ENCODE measurements at places on chromosomes 4 and X. TPM values are rescaled to one million over a fixed set of nuclear protein-coding genes. Genes with fewer than 3 reads are reported as not detected.
A peak's percentile ranks its signal among the peaks of the same experiment; 100 is the strongest.

- no peak for DNase-seq
Measured at GRCh38 chr4:136742333-136742732, 790.0 kb downstream of the PCDH18 start.

DNA sequence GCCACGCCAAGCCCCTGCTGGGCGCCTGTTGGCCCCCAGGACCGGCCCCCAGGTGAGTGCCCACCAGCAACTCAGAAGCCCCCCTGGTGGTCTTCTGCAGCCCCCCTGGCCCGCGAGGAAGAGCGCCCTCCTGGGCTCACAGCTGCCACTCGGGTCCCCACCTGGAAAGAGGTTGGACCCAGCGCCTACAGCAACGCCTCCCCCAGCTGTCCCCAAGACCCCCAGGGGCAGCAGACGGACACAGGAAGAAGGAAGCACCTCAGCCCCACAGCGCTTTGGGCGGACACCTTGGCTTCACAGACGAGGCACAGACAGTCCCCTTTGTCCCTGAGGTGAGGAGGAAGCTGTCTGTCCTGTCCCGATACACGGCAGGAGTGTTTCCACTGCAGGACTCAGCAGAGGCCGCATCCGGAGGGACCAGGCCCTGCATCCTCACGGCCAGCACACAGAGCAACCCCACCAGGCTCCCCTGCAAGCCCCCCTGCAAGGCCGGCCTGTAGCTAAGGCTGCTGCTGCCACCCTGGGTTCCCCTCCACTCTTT is 115.6 kb upstream of the NKX1-1 start:
- no peak for DNase-seq

DNA sequence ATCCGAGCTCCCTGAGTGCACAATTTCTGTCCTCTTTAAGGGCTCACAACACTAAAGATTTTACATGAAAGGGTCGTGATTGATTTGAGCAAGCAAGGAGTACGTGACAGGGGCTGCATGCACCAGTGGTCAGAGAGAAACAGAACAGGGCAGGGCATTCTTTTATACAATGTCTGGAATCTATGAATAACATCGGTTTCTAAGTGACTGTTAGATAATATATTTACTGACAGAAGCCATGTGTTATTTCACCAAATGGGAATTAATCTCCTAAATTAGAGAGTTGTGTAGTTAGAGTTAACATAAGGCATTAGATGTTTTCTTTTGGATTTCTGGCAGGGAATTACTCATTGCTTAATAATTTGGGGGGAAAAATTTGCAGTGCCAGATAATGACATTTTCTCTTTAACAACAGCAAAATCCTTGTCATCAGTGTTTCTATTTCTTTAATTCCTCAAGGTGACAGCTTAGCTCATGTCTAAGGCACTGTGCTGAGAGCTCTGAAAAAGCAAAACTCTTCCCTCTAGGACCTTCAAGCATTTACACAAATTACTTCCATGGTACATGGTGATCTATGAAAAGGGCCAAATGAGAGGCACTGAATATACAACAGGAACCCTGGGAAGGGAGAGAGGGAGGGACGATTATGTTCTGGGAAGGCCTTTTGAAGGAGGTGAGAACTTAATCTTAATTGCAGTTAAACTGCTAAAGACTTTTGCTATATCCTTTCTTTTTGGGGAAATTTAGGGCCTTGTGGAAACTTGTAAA is 145.0 kb downstream of the RTL3 start:
- no peak for DNase-seq

DNA sequence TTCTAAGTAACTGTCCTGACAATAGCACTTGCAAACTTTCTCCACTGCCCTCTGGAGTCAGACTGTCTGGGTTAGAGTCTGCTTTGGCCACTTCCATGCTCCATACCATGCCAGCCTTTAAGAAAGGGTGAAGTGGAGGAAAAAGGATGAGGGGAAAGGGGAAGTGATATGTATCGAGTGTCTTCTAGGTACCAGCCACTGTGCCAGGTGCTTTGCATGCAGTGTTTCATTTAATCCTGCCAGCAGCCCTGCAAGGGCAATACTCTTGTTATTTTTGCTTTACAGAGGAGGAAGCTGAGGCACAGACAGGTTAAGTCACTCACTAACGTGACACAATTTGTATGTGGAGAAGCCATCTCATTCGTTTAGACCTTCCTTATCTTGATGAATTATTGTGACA is 55.6 kb downstream of the RTL9 start:
- no peak for DNase-seq

- DNase-seq: no peak
Measured at GRCh38 chrX:34917146-34917545, 25.4 kb upstream of the FAM47B start.

Gene PNCK
- 0.41 TPM for total RNA-seq

Gene AKAP14
- total RNA-seq: not detected

Gene GYG2
- 4.5 TPM for total RNA-seq

DNA sequence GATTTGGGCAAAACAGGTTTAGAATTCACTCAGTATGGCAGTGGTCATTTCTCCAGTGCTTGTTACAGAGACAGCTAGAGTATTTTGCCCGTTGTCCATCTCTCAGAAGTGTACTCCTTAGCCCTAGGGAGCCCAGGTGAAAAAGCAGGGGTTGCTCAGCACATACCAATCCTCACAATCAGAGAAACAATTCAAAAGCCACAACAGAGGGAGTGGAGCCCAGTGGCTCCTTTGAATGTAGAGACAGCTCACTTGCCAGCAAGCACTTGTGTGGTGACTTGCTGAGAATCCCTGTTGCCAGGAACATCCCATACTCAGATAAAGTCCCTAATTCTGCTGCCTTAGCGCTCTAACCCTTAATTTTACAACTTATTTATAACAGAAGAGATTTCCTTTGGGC is 1488.3 kb downstream of the RPA4 start:
- no peak for DNase-seq

DNA sequence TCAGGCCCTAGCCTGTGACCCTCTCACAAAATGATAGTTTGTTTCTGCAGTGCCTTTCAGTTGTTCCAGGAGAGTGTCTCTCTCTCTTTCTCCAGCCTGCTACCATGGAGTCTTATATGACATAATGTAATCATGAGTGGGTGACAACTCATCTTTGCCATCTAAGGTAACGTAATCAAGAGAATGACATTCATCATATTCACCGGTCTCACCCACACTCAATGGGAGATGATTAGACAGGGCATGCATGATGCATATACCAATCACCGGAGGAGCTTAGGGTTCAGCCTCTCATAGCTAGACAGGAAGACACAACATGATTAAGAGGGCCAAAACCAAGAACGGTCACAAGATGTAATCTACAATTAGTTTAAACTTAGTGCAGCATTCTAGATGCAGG is 97.1 kb upstream of the FAM9B start:
- DNase-seq: no peak

Gene PDS5A
- total RNA-seq: 57.1 TPM

DNA sequence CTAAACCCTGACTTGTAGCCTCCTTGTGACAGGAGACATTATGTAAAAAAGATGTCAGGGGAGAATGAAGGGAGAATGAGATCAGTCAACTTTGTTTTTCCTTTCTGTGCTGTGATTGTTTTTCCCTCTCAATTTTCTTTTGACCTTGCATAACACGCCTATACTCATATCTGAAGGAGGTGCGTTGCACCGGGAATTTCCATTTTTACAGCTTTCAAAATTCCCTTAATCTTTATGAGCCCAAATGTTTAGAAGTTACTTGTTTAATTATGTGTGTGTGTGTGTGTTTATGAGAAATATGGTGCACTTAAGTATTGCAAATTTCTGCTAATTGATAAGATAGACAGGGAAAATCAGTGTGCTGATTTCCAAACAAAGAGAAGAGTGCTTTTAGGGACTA is 21.6 kb downstream of the SYNPO2 start:
- DNase-seq: no peak

DNA sequence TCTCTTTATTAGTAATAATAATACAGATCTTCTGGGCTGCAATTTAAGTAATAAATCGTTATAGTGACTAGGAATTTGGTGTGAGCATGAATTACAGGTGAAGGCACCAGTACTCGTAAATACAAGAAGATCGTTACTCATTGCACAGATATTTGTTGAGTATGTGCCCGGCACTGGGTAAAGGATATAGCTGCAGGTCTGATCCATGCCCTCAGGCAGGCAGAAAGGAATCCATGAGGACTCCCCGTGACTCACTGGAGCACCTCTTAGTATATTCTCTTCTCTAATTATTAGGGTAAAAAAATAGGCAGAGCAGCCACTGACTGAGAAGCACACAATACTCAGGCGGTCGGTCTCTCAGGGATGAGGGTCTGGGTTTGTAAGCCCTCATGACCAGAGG is 868.3 kb downstream of the RAB28 start:
- no peak for DNase-seq

Gene IDUA
- total RNA-seq: 14.9 TPM

Gene CXorf49
- not detected for total RNA-seq

DNA sequence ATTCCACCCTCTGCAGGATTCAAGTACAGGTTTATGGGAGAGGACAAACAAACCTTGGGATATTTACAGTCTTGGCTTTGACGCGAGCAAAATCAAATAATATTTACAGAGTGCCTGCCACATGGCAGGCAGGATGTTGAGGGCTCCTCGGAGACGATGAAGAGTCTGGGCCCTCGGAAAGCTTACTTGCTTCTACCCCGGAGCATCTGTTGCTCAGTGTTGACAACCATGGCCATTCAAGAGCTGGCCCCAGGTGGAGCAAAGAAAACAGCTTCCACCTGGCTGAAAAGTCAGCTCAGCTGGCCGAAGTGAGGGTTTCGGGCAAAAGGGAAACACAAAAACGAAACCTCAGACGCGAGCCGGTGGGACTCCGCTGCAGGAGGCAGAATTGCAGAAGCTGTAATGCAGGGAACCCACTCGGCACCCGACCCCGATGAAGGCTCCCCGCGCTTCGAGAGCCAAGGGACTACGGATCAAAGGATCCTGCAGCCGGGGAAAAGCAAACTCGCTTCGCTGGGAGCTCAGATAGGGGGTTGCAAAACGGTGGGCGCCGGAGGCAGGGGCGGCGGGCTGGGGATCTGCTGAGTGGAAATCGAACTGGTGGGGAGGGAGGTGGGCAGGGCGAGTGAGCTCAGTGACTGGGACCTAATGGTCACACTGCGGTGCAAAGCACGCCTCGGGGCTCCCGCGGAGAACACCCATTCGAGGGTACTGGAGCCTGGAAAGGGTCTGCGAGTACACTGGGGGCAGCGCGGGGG is 805 bp downstream of the ATP8A1 start:
- DNase-seq: peak; percentile 43

GRCh38 chrX:21376636-21377035 is 2.4 kb downstream of the CNKSR2 start:
- no peak for DNase-seq

GRCh38 chr4:86586160-86586572 is 7.9 kb upstream of the PTPN13 start:
- no peak for DNase-seq

DNA sequence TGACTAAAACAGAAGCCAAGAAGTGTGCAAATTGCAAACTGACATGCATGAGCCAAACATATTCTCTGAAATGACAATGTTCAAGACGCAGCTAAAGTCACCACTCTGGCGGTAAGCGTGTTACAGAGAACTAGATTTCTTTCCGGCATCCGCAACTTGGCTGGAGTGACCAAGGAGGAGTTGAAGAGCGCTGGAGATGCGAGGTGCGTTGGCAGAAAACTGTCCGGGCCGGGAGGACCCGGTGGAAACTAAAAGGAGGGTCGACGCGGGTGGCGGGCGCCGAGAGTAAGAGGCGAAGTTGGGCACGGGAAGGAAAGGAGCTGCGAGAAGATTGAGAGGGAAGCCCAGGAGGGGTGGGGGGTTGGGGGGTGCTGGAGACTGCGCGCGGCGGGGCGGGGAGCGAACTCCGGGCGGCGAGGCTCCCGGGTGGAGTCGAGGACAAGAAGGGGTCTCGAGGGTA is 807 bp downstream of the SEL1L3 start:
- DNase-seq: peak; percentile 29

GRCh38 chr4:16661813-16662212 is 236.6 kb downstream of the LDB2 start:
- no peak for DNase-seq

- DNase-seq: no peak
Measured at GRCh38 chr4:1472148-1472797, 66.0 kb upstream of the NKX1-1 start.

Gene SUPT20HL2
- not detected for total RNA-seq

DNA sequence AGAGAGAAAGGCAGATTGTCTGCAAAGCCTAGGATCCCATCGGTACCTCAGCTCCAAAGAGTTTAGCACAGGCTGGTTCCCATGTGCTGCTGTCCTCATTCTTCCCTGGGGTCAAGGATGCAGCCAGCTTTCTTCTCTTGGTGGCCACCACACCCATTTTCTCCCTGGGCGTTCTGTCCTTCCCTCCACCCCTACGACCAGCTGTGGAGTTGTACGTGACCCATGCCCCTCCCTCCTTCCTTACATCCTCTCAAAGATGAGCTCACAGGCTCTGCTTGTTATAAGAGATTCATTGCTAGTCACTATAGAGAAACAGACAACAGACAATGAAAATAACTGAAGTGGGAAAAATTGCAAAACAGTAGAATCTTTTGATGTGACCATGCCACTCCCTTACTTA is 74.0 kb upstream of the KLF3 start:
- no peak for DNase-seq

Gene GUCY1A1
- not detected for total RNA-seq

GRCh38 chr4:111650674-111651086 is 494.6 kb upstream of the FAM241A start:
- no peak for DNase-seq

GRCh38 chr4:134308910-134309309 is 107.3 kb upstream of the PABPC4L start:
- DNase-seq: no peak

Gene SPANXA2
- total RNA-seq: not detected

DNA sequence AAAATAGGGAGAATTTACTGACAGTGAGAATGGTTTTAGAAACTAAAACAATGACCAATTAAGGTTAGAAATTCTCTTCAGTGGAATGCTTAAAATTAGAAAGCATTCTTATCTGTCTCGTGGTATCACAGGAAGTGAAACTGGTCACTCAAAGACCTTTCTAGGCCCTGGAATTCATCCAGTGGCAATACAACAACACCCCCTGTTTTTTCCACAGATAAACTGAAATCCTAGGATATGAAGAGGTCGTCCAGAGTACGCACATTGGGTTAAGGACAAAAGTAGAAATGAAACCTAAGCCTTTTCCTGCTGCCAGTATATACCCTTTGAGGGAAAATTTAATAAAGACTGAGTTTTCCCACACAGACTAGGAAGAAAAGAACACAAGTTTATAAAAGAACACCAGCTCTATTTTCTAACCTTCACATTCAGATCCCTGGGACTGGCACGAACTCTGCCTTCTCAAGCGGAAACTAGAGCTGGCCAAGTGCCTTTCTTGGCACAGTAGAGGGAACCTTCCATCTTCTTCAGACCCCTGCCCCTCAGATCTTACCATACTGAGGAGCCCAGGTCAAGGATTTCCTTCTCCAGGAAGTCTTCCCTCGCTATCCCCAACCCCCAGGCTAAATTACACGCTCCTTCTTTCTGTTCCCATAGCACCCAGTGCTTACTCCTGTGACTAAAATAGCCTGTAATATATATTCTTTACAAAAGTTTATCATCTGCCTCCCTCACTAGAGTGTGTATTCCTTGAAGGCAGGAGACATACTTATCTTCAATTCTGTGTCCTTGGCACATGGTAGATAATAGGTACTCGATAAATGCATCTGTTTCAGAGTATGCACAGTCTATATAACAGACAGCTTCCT is 16.9 kb downstream of the LHFPL1 start:
- DNase-seq: no peak

Gene PABPC4L
- total RNA-seq: 2.4 TPM

Gene BTK
- 9.4 TPM for total RNA-seq
